ENCODE measurements at places on chromosomes 3 and 15. TPM values are rescaled to one million over a fixed set of nuclear protein-coding genes. Genes with fewer than 3 reads are reported as not detected.

Gene SCG5
- total RNA-seq, result 0.96 TPM

Gene IL5RA
- total RNA-seq, result 1.5 TPM

Gene ZMYND10
- total RNA-seq, result 41.9 TPM

Gene U2SURP
- total RNA-seq, result 59.4 TPM

Gene RTP1
- not detected for total RNA-seq

Gene MAP6D1
- 17.3 TPM for total RNA-seq

Gene RPUSD3
- 44.6 TPM for total RNA-seq

Gene CRBN
- total RNA-seq, result 83.4 TPM

Gene BLM
- total RNA-seq, result 1.4 TPM

Gene ZNF80
- total RNA-seq, result not detected

Gene BNC1
- 0.27 TPM for total RNA-seq

Gene GOLGA6L9
- total RNA-seq, result 5.4 TPM

Gene PIGBOS1
- total RNA-seq, result 34.1 TPM

Gene CALML4
- 18.8 TPM for total RNA-seq
